Pulmonary artery endothelial cell (primary cell): ENCODE measurements at places on chromosomes 16 and 17.

GRCh38 chr17:30414486-30414885 lies 35.8 kb downstream of the CPD start:
- no peak for DNase-seq

DNA sequence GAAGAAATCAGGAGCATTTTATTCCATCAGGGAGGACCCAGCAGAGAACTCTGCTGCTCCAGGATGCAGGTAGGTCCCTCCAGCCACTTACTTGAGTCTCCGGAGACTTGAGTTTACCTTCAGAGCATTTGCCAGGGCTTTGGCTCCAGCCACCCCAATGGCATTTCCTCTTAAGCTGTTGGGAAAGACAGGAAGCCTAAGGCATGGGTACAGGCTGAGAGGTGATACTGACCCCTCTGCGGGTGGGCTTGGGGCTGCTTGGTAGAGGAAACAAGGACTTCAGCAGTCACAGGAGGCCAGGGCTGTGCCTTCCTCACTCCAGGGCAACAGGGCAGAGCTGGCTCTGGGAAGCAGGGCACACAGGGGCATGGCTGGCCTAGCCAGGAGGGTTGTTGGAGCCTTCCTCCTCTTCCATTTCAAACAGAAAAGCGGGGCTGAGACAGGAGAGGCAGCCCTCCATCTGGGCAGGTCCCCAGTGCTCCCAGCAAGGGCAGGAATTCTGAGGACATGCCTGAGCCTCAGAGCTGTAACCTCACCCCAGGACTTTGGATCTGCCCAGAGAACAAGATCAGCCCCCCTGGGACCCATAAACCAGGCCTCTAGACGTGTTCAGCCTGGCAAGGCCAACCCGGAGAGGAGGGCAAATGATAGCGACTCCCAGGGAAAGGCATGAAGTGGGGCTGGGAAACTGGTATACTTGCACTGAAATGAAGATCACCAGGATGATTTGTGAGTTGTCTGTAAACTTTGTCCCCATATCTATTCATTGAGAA lies 34.4 kb downstream of the NLRC3 start:
- DNase-seq, result no peak

DNA sequence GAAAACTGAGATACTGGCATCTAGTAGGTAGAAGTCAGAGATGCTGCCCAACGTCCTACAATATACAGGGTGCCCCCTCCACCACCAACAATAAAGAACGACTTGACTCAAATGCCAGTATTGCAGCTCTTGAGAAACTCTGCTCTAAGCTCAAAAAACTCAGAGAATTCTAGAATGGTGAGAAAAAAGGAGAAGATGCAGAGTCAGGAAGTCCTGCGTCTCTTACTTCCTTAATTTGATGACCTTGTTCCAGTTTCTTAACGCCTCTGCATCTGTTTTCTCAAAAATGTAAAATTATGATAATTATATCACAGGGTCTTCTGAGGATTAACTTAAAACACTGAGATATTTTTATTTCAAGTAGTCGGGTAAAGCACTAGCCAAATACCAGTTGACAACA lies 1.7 kb upstream of the HSBP1 start:
- DNase-seq, result no peak

GRCh38 chr17:1972487-1973160 lies 52.5 kb downstream of the RTN4RL1 start:
- DNase-seq, result no peak

DNA sequence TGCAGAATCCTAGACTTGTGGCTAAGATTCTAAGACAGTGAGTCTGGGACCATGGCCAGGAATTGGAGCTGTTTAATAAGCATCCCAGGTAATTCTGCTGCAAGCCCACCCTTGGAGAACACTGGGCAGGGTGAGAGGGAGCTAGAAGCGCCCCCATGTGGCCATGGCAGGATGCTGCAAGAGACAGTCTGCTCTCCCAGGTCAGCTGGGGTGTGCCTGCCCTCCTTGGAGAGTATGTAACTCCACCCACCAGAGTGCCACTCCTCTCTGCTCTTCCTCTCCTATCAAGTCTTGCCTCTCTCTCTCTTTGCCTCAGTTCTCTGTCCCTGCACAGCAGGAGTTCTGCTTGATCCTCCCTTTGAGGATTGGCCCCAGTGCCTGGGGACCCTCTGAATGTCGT lies 14.9 kb downstream of the RCVRN start:
- no peak for DNase-seq

DNA sequence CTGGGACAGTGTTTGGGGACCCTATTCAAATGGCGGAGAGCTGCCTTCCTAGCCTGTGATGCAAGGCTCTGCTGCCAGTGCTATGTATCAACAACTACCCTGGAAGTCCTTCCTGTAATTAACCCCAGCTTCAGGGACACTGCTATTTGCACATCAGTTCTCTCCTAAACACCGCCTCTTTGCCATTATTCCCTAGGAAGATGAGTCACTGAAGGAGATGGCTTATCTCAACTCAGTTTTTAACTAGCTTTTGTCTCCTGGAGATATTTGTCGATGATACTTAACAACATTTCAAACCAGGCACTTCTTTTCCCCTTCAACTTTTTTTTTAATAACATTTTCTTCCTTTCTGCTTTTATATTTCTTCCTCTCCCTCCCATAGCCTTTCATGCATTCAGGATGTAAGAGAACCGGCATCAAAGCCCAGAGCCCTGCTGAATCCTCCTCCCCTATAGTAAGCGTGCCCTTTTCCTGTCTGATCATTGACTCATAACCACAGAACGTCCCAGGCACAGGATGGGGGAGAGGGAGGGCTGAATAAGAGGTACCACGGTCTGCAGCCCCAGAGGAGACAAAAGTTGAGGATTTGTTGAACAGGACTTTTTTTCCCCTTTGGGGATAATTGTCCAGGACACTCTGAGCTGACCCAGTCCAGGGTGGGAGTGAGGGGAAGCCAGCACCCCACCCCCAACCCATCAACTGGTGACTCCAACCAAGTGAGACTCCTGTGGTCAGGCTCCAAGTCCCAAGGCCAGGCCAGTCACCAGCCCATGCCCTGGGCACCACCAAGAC lies 387.8 kb upstream of the SALL1 start:
- no peak for DNase-seq
